ENCODE measurements at places on chromosomes 16 and 17.

DNA sequence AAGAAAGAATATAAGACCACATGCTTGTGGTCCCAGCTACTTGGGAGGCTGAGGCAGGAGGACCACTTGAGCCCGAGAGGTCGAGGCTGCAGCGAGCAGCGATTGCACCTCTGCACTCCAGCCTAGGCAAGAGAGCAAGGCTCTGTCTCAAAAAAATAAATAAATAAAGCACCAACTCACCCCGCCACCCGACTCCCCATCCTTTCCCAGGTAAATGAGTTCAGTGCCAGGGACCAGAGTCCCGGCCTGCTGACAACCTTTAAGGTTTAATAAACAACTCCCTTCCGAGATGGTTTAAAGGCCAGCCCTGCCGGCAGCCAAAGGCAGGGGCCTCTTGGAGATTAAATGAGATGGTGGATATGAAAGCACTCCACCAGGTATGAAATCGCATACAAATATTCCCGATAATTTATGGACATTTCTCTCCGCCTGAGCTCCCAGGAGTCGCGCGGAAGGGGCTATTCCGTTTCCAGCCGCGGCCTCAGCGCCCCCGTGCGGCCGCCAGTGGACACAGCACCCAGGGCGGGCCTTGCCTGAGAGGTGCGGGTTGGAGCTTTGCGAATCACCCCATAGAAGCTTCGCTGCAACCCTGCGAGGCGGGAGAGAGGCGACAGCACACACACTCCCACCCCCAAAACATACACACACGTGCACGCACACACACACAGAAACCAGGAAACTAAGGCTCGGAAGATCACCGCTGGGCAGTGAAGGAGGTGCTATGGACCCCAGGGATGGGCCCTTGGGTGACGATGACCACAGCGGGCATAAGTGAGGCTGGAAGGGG, 4.0 kb upstream of the RPL38 start:
- peak; percentile 89 for DNase-seq

- DNase-seq, result no peak
Measured at GRCh38 chr17:10077561-10078299, 120.7 kb downstream of the GAS7 start.

- DNase-seq, result peak; percentile 84
Measured at GRCh38 chr16:85552980-85553435, 60.1 kb upstream of the GSE1 start.

DNA sequence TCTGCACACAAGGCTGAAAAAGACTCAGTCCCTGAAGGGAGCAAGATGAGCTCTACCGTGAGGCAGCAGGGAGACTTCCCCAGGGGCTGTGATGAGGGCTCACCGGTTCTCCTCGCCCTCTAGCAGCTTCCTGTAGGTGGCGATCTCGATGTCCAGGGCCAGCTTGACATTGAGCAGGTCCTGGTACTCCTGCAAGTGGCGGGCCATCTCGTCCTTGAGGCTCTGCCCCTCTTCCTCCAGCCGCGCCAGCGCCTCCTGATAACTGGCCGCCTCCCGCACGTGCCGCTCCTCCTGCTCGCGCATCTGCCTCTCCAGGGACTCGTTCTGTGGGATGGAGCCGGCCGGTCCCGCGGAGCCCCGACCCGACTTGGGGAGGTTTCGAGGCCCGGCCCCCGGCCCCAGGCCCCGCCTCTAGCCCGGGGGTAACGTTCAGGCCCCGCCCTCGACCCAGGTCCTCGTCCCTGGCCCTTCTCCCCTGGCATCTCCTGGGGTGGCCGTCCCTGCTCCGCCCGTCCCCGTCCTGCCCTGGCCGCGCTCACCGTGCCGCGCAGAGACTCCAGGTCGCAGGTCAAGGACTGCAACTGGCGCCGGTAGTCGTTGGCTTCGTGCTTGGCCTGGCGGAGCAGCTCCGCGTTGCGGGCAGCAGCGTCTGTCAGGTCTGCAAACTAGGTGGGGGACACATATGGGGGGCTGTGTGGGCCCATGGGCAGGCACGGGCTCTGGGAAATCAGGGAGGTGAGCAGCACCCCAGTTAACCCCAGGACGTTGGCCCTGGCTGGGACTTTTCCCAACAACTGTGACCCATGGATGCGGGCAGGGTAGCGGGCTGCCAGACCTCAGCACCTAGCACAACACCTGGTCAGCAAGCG, 3.9 kb downstream of the GFAP start:
- DNase-seq, result peak; percentile 91

DNA sequence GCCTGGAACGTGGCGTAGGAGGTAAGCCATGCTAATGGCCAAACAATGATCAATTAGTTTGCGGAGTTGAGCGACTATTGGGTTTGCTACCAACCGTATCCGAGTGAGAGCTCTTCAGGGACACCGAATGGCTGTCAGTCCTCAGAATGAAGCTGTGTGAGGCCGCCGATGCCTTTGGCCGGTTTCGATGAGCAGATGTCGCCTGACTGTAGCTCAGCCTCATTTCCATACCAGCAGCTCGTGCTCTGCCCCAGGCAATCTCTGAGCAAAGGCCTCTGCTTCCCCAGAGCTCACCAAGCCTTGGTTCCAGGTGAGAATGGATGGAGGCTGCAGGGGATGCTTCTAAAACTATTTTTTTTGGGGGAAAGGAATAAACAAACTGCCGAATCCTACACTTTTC, 111.7 kb upstream of the HS3ST4 start:
- DNase-seq, result peak; percentile 15

DNA sequence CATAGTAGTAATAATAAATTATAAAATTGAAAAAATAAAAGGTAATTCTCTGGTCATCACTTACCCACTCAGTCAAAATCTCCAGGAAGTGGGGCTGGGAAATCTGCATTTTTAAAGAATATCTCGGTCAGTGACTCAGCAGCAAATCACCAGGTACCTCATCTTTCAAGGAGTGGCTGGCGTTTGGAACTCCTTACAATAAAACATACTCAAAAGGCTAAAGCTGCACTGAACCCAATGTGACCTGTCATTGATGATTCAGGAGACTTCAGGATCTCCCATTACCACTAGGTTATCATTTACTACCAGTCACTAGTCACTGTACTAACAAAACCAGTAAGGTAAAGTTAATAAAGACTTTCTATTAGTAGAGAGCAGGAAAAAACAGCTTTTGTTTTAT, 21.5 kb upstream of the RFFL start:
- DNase-seq, result no peak

DNA sequence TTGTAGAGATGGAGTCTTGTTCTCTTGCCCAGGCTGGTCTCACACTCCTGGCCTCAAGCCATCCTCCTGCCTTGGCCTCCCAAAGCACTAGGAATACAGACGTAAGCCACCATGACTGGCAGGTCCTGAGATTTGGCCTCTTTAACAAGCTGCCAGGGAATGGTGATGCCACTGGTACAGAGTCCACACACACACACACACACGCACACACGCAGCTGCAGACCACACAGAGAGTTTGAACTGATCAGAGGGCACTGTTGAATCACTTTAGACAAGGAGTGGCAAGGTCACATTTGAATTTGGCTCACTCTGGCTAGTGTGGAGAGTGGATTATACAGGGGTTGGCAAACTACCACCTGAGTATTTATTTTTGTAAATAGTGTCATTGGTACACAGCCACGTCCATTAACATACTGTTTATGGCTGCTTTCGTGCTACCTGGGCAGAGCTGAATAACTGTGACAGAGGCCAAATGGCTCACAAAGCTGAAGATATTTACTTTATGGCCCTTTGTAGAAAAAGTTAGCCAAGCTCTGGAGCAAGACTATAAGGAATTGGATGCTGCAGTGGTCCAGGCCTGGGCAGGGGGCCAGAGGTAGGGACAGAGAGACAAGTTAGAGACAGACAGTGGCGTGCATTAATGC, 9.9 kb downstream of the ITPRIPL2 start:
- no peak for DNase-seq

DNA sequence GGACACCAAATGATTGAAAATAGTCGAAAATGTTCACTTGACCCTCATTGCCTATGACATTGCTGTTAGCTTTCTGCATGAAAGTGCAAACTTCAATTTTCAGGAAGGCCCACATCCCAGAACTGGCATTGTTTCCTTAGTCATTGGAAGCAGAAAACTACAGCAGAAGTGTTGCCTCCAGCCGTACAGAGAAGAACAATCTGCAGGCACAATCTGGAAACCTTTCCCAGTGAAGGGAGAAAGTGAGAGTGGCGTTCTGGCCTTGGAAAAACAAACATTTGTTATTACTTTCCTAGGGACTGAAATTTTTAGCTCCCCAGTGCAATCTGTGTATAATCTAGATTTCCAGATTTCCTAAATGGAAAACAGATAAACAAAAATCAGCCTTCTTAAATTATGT, 529.5 kb upstream of the RBFOX1 start:
- no peak for DNase-seq

- DNase-seq, result peak; percentile 21
Measured at GRCh38 chr16:17850581-17851250, 380.0 kb upstream of the XYLT1 start.

DNA sequence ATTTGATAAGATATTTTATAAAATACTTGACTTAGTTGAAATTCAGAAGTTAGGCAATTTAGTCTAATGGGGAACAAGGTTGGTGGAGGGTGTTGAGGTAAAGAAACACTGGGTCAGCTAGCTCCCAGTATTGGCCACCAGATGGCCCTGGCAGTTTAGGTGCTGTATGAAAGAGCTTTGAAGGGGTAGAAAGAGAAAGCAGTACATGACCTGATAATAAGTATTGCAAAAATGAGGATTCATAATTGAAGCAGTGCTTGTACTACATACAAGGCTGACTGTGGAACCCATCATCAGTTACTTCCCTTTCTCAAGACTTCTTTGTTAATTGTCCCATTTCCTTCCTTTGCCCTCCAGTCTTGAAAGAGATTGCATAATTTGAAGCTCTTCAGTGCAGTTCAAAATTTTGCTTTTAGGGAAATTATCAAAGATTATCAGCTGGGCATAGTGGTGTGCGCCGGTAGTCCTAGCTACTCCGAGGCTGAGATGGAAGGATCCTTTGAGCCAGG, 29.4 kb downstream of the TANC2 start:
- DNase-seq, result peak; percentile 38

DNA sequence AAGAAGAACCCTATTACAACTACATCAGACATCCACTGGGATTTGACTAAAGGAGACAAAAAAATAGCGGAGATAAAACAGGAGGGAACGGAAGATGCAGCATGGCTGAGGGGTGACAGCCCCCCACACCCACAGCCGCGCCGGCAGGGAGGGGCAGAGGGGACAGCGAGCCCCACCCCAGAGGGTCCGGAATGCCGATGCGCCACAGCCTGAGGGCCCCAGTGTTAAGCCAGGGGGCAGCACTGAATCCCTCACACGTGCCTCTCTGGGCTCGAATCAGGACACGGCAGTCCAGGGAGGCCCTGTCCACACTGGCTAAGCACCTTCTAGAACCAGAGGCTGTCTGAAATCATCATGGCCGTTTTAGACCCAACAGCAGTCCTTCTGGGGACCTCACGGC, 18.8 kb downstream of the MAP1LC3B start:
- DNase-seq, result peak; percentile 48

DNA sequence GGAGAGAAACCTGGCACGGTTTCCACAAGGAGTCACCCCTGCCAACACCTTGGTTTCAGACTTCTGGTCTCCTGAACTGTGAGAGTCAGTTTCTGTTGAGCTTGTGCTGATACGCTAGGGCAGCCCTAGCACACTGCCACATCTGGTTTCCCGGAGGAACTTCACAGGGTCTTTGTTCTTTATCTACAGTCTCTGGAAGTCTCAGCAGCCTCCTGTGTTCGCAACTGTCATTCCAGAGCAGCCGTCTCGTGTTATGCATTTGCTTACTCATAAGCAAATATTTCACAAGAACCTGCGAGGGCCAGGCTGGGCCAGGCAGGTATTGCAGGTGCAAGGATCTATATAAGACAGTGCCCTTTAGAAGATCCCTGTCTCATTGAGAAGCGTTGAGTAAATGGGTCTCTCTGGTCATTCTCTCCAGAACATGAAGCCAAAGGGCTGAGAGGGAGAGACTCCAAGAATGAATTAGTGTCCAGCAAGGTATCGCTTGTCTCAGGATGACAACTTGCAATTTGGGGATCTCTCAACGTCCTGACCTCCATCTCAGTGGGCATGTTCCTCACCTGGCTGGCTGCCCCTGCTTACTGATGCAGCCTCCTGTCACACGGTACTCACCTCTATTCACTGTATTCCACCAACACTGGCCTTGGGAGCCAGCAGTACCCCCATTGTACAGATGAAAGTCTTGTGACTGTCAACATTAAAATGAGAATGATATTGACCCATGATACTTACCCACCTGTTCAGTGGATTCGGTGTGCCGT, 141.2 kb downstream of the WWOX start:
- DNase-seq, result peak; percentile 27

GRCh38 chr17:2402544-2402943, 1.7 kb upstream of the MNT start:
- DNase-seq, result no peak

GRCh38 chr16:78184238-78185183, 85.1 kb downstream of the WWOX start:
- no peak for DNase-seq

DNA sequence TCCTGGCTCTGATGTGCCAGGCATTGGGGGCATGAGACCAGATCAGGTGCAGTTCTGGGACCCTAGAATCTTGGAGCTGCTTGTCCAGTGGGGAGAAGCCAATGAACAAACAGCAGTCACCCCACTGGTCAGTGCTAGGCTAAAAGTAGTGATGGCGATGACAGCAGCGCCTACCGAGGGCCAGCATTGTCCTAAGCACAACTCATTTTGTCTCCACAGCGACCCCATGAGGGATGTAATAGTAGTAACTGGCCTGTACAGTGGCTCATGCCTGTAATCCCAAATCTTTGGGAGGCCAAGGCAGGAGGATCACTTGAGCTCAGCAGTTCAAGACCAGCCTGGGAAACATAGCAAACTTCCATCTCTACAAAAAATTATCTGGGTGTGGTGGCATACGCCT, 6.2 kb downstream of the SMCR8 start:
- peak; percentile 26 for DNase-seq

DNA sequence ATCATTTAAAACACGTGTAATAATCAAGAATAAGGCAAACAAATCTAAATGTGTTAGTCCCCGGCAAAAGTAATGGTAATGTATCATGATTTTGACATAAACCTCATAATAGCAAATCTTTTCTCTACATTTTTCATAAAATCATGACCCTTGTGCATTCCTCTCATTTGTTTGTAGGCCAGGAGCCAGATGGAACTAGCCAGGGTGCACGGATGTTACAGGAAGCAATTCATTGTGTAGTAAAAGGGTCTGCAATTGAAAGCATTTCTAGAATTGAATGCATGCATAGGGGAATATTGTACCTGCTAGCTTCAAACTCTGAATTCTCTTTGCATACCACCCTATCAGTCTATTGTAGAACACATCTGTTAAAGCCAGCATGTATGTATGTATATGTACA, 66.6 kb downstream of the CNTNAP4 start:
- no peak for DNase-seq

GRCh38 chr16:68744744-68745280, 7.7 kb downstream of the CDH1 start:
- peak; percentile 54 for DNase-seq

- no peak for DNase-seq
Measured at GRCh38 chr17:39057701-39058206, 90.6 kb upstream of the FBXO47 start.
